Pancreas (tissue), 10 donors: ENCODE measurements at places on chromosomes 3 and 15. TPM values are rescaled to one million over a fixed set of nuclear protein-coding genes. Genes with fewer than 3 reads are reported as not detected.

GRCh38 chr3:45100981-45101407, 45.2 kb downstream of the CDCP1 start:
- no peak for DNase-seq

DNA sequence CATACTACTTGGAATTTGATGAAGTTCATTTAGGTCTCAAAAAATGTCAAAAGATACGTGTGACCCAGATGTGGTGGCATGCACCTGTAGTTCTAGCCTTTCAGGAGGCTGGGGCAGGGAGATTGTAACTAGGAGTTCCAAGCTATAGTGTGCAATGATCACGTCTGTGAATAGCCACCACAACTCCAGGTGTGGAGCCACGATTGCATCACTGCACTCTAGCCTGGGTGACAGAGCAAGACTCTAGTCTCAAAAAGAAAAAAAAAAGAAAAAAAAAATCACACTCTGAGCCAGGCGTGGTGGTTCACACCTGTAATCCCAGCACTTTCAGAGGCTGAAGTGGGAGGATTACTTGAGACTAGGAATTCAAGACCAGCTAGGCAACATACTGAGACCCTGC, 14.2 kb downstream of the MAP4 start:
- DNase-seq: no peak

DNA sequence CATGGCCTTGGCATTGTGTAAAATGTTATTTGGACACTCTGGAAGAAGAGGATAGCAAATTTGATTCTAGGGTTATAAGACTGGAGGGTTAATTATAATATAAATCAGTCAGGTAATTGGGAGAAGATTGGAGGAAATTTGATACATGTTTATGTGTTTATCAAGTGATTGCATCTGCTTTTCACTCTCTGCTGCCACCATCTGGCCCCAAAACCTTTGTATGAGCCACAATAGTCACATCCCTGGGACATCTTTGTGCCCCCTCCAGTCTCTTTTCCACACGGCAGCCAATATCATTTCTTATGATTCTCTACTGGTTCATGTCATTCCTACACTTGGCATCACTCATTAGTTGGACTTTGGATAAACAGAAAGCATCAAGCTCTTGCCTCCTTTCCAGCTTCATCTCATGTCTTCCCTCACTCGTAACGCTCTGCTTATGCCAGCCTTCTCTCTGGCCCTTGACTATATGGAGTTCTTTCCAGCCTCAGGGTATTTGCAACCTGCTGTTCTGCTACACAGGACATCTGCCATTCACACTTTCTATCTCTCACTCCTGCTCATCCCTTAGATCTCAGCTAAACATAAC, 602.3 kb upstream of the SUCLG2 start:
- no peak for DNase-seq

GRCh38 chr3:17579289-17580031, 163.0 kb downstream of the TBC1D5 start:
- no peak for DNase-seq

DNA sequence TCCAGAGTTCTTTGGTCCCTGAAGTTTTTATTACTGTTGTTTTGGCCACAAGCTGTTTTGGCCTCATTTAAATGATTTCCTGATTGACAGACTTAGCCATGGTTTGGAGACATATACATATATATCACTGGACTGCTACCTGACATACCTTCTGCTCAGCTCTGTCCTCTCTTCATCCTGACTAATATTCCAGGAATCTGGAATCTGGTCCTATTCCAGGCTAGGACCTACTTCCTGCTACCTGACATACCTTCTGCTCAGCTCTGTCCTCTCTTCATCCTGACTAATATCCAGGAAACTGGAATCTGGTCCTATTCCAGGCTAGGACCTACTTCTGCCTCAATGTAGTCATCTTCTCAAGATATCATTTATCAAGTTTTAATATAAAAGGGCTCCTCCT, 724.4 kb upstream of the ROBO1 start:
- no peak for DNase-seq

- DNase-seq: no peak
Measured at GRCh38 chr3:131620977-131621376, 118.2 kb upstream of the MRPL3 start.

The SERPINI2 gene
- 375 TPM for total RNA-seq

- no peak for DNase-seq
Measured at GRCh38 chr3:39990532-39990931, 181.1 kb downstream of the MYRIP start.

The MYRIP gene
- 8.1 TPM for total RNA-seq

DNA sequence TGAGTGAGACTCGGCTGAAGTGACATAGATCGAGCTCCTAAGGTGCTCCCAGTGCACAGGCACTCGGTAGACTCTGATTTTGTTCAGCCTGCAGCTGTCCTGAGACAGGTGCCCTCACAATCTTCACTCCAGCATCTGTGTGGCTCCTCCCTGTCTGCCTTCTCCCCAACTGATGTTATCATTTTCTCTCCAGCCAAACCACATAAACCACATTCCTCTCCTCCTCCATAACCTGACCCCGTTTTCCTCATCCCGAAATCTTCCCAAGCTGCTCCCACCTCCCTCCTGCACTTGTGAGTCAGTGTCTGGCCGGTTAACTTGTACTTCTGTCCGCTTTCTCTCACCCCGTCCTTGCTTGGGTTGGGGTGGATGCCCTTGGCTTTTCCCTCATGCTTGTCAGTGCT, 93.3 kb upstream of the HACD2 start:
- DNase-seq: no peak

The DTX3L gene
- total RNA-seq: 26.7 TPM

The MAP2K5 gene
- total RNA-seq: 10.5 TPM

The MKRN3 gene
- 0.43 TPM for total RNA-seq

The CCR3 gene
- total RNA-seq: not detected

GRCh38 chr3:121883507-121883906, 10.7 kb upstream of the SLC15A2 start:
- DNase-seq: no peak

DNA sequence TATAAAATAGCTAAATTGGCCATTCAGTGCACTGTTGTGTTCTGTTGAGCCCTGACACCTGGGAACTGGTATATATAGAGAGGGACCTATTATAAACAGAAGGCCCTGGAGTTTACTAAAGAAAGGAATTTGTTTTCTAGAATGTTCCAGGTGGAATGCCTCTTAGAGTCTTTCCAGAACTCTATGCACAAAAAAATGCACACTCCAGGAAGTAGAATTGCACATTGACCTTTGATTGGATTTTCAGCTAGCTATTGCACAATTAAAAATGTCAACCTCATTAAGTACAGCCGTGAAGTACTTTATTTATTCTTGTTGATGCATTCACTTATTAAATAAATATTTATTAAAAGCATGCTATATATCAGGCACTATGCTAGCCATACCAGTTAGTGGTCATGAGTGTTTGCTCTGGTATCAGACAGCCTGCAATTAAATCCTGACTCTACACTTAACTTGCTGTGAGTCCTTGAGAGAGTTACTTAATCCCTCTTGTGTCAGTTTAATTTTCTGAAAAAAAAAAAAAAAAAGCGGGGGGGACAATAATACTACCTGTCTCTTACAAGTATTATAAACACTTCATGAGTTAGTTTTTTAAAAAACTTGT, 40.8 kb downstream of the NDUFB4 start:
- DNase-seq: no peak
